ENCODE measurements at places on chromosomes 16 and 17.

GRCh38 chr17:83128306-83129240 is 49.2 kb downstream of the METRNL start:
- no peak for DNase-seq

DNA sequence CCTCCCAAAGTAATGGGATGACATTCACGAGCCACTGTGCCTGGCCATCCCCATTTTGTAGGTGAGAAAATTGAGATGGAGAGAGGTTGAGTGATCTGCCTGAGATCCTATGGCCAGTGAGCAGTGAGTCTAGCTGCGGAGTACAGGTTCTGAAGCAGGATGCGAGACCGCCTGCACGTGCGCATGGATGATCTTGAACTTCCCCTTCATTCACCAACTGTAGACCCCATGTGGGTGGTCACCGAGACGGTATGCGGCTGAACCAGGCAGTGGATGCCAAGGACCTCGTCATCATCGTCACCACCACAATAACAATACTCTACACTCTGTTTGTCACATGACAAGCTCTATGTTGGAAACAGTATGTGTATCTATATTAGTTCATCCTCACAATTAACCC is 6.2 kb upstream of the SPNS3 start:
- DNase-seq = no peak

- no peak for DNase-seq
Measured at GRCh38 chr16:9384141-9384540, 292.7 kb downstream of the HAPSTR1 start.

- no peak for DNase-seq
Measured at GRCh38 chr17:42783062-42783790, 2.8 kb downstream of the WNK4 start.

- DNase-seq = no peak
Measured at GRCh38 chr17:62950067-62950466, 16.0 kb upstream of the TANC2 start.

DNA sequence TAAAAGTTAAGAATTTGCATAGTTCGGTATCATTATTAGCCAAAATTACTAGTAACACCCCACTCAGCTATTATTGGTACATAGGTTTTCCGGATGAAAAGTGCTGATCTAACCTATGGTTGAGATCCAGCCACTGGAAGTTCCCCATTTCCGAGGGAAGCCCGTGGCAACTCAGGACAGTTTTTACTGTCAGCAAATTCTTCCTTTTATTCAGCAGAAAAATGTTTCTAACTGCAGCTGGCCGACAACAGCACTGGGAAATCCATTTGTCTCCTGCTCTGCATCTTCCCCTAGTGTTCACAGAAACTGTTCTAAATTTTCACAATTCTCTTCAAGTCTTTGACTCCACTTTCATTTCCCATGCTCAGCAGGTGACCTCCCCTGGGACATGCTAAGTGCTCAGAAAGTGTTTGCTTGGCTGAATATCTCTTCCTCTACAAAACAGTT is 15.5 kb upstream of the MMD start:
- no peak for DNase-seq

DNA sequence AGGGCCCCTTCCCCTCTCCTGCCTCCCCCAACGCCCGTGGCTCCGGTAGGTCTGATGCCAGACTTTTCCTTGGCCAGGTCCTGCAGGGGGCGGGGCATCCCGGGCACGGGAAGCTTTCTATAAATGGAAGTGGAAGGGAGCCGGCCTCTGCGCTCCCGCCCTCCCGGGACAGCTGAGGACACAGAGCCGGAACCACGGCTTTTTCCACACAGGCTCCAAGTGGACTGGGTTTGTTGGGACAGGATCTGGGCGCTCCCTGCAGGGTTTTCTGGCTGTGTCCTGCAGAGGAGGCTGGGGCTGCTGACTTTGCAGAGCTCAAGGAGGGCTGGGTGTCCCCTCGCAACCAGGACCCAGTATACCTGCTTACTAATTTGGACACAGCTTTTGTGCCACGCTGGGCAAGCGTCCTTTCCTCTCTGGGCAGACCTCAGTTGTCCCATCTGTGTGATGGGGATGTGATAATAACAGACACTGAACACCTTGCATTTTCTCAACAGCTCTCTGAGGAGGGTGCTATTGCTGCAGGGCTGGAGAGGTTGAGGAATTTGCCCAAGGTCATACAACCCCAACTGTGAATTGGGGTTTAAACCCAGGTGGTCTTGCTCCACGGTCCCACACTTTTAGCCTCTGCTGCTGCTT is 1.8 kb downstream of the TNS4 start:
- no peak for DNase-seq

GRCh38 chr17:80991645-80992076 is at the start of gene CHMP6:
TSS of gene CHMP6 (plus strand) at chr17:80991841. CDS start at chr17:80991919, 78 bp downstream.
- DNase-seq = peak; percentile 74
